Stimulated activated CD4-positive, alpha-beta T cell treated with anti-CD3 and anti-CD28 coated beads, TNF-alpha, amount 100 ng/mL, for 24 hours (primary cell): ENCODE measurements at places on chromosomes 2 and 18.
A peak's percentile ranks its signal among the peaks of the same experiment; 100 is the strongest.

DNA sequence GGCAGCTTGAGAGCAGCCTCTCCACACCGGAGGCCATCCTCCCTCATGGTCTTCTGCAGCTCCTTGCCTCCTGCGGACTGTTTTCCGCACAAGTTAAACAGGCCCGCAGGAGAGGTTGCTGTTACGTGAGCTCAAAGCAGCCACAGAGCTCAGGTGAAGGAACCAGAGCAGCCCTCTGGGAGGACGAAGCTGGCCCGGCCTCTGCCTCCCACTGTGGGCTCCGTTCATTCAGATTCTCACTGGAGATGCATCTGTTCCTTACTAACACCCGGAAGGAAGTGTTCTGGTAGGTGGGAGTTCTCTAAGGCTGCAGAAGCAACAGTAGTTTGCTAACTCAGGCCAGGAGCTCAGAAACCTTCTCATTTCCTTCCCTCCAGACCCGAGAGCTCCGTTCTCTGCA lies 10.9 kb downstream of the DIPK1C start:
- no peak for DNase-seq

- no peak for DNase-seq
Measured at GRCh38 chr2:114814355-114814754, 371.9 kb downstream of the DPP10 start.

- no peak for DNase-seq
Measured at GRCh38 chr2:229003256-229003655, 267.8 kb downstream of the PID1 start.

DNA sequence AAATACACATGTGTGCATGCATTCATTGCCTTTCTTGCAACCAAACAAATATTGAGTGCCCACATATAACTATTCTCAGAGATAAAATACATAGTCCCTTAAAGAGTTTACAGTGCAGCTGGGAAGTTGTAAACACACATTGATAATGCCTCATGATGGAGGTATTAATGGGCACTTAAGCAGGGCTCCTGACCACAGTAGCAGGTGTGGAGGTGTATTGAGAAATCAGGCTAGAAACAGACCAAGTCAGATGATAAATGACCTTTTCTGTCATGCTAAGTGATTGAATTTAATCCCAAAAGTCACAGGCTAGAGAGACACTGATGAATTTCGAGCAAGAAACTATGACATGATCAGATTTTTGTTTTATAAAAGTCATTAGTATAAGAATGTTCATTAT lies 157.7 kb downstream of the ZNF385B start:
- DNase-seq = no peak

DNA sequence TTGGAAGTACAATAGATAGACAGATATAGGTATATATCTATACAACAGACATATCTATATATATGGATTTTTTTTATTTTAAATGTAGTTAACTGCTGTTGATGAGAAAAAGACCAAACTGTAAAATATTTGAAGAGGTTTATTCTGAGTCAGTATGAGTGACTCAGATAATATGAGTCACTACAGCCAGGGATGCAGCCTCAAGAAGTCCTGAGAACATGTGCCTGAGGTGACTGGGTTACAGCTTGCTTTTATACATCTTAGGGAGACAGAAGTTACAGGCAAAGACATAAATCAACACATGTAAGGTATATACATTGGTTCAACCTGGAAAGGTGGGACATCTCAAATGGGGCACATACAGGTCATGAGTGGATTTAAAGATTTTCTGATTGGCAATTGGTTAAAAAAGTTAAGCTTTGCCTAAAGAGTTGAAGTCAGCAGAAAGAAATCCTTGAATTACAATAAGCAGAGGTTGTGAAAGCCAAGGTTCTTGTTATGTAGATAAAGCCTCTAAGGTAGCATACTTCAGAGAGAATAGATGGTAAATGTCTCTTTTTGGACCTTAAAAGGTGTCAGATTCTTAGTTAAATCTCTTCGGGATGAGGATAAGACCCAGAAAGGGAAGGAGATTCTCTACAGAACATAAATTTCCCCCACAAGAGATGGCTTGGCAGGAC lies 149.9 kb downstream of the RBM43 start:
- no peak for DNase-seq

GRCh38 chr18:32831781-32832180 lies 59.0 kb upstream of the KLHL14 start:
- no peak for DNase-seq

DNA sequence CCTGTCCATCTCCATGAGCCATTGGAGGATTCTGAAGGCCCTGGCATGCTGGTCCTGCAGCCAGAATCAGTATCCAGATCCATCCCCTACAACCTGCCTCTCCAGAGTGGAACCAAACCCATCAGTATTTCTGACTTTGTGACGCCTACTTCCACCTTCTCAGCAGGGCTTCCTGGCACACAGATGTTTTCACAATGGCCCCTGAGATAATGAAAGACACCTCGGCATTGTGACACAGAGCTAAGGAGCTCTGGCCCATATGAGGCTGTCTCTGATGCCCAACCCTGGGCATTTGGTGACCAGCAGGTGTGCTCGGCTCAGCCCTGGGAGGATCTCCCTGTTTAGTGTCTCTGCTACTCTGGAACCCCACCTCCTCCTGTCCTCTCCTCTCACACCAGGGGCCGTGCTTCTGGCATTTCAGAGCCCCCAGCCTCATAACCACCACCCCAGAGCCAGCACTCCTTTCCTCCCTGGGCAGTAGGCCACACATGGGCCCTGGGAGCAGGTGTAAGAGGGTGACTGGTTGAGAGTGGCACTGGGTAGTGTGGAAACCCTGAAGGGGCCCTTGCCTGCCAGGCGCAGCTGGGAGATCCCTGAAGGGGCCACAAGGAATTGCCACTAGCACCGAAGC lies 38.2 kb downstream of the FOSL2 start:
- no peak for DNase-seq

DNA sequence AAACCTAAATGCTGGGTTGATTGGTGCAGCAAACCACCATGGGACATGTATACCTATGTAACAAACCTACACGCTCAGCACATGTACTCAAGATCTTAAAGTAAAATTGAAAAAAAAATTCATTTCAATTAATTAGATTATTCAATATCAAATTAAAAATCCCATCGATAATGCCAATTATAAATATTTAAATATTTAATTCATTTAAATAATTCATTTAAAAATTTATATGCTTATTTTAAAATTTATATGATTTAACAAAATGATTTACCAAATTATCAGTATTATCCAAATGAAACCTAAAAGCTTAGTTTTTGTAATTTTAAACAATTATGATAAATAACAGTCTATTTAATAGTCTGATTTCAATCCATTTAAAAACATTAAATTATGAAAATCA lies 560.4 kb downstream of the NUP35 start:
- DNase-seq = no peak

DNA sequence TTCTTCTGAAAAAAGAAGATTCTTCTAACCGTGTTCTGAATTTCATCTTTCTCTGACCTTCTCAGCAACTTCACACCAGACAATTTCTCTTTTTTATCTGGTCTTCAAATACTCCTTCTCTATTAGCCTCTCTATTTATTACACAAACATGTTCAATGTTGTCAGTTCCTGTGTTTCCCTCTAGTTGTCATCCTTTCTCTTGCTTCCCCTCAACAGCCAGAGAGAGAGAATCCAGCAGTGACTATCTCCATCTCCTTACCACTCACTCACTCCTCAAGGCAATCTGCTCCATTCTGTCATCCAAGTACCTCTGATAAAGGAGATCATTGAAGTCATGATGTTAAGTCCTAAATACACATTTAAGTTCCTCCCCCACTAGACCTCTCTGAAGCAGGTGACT lies 491.9 kb upstream of the CHAC2 start:
- DNase-seq = no peak

DNA sequence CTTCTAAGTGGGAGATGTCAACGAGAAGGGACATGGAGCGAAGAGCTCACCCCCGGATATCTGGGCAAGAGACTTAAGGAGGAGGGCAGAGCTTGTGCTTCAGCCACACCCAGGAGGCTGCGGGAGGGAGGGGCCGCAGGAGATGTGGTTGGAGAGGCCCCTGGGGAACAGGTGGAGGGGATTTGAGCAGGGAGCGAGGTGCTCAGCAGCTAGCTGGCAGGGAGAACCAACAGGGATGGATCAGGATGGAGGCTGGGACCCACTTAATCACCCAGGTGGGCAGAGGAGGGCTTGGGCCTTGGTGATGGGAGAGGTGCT lies 78.3 kb downstream of the MBP start:
- DNase-seq = peak; percentile 39

GRCh38 chr2:159549234-159549633 lies 67.1 kb downstream of the BAZ2B start:
- no peak for DNase-seq

DNA sequence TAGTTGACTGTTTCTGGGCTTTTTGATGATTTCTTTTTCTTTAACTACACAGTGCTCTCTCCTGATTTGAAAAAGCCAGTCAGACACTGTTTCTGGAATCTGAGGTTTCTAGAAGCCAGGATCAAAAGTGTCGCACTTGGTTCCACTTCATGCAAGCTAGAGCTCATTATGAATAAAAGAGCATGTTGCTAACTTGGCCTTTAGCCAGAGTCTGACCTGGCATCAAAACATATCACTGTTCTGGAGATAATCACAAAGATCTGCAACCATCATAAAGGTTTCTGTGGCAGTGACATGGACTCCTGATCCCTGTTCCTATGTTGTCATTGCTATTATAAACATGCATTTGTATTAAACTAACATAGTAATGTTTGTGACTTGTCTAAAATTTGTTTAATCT lies 76.1 kb upstream of the MAPRE2 start:
- no peak for DNase-seq

DNA sequence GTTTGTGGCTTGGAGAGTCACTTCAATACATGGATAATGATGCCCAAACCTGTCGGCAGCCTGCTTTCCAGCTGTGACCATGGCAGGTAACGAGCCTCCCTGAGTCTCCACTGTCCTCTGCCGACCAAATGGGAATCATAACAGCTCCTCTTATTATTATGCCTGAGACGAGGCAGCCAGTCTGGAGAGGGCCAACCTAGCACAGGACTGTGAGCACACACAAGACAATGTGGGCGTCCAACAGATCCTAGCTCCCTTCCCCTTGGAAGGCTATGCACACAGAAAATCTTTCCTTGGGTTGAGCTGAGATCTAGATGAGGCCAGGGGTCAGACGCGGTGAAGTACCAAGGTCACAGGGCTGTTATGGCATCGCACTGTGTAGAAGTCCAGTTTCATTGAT lies 890 bp upstream of the SLC4A3 start:
- DNase-seq = no peak

DNA sequence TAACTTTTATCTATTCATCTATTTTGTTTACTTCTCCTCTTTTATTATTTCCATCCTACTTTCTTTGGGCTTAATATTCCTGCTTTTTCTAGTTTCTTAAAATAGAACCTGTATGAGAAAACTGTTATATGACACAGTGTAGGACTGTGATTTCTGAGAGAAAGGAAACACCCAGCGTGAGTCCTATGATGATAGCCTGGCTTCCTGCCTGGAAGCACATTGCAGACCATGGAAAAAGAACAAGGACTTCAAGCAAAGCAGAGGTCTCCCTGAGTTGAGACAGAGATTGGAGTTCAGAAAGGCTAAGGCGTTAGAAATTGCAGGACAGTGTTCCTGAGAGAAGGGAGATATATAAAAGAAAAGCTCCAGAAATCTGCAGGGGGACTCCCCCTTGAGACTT lies 7.8 kb downstream of the RBM44 start:
- DNase-seq = no peak
